Foreskin fibroblast (primary cell): ENCODE measurements at places on chromosomes 4 and X.
A peak's percentile ranks its signal among the peaks of the same experiment; 100 is the strongest.

- DNase-seq = no peak
Observed at GRCh38 chr4:80751200-80751599, 279.3 kb upstream of the BMP3 start.

DNA sequence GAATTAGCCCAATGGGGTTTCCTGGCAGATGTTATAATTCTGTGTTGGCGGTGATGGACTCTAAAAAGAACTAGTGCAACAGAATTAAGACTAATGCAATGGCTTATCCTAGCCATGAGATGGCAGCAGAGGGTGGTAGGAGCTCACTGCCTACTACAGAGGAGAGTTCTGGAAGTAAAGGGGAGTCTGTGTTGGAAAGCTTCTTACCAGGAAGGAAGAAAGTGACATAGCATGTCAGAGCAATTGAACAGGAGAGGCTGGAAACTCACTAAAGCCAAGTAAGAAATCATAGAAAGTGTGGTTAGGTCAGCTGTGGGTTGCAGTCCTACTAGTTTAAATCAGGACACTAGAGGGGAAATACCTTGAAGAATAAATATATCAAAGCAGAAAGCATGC is 6.3 kb upstream of the TRPC5OS start:
- DNase-seq = no peak

- DNase-seq = no peak
Observed at GRCh38 chr4:185820146-185821028, 8.4 kb upstream of the SORBS2 start.

GRCh38 chr4:144338148-144338547 is 197.6 kb upstream of the GYPA start:
- DNase-seq = no peak

GRCh38 chr4:19776021-19776459 is 475.7 kb upstream of the SLIT2 start:
- DNase-seq = peak; percentile 69

DNA sequence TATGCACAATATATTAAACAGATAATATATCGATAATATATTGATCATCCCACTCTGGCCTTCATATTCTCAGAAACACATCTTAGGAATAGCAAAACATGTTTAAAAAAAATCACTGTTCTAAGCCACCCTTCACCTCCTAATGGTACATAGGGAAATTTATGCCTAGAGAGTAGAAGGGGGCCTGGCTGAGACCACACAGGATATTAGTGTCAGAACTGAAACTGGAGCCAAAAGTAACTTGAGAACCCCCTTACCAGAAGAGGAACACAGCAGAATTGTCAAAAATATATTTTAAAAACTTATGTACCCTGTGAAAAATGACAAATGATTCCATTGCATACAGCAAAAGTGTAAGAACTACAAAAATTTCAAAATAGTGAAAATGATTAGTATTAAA is 173.1 kb downstream of the VSIG4 start:
- DNase-seq = no peak

GRCh38 chr4:151727365-151727764 is 33.4 kb downstream of the GATB start:
- DNase-seq = no peak

- no peak for DNase-seq
Observed at GRCh38 chrX:146054311-146054710, 236.7 kb downstream of the SLITRK2 start.

DNA sequence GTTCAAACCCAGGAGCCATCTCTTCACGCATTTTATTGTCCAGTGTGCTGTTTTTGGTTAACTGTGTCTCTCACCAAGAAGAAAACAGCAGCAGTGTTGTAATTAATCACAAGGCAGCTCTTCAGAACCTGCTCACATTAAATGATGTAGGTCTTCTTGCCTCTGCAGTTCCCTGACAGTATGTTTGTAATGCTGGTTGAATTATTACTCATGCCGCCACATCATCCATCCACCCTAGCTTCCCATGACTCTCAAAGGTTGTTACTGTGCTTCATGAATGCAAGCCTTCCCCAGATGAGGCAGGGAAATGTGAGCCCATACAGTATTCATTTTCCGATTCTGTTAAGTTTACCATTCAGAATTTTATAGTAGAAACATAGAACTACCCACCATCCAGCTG is 17.4 kb downstream of the TLR10 start:
- DNase-seq = peak; percentile 52

DNA sequence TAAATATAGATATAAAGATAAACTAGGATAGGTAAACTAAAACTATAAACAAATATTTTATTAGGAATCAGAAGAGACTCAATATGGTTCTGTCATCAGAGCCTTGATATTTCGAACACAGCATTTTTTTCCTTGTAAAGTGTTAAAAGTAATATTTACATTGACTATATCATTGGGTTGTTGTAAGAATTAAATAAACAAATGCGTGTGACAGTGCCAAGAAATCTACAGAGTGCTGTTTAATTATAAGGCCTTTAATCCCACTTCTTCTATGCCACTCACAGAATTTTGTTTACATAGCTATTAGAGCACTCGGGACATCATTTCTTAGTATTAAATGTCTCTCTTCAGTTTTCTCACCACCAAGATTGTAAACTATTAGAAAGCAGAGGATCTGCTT is 807.4 kb downstream of the FSTL5 start:
- DNase-seq = no peak

GRCh38 chrX:118802857-118803256 is 20.8 kb upstream of the ZCCHC12 start:
- peak; percentile 44 for DNase-seq

DNA sequence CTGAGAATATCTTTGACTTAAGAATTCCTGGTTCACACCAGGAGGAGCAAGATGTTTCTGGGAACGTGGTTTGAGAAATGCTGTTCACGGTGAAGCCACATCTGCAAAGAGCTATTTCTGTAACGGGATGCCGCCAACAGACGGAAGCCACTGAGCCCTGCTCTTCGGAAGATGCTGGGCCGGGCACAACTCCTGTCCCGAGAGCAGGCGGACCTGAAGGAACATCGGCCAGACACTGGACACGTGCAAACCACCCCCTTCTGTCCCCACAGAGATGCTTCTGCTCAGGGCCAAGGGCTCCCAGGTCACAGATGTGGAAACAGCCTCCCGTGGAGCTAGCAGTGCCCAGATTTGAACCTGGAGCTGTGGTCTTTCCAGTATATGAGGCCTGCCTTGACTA is 24.3 kb downstream of the HMX1 start:
- no peak for DNase-seq

- DNase-seq = no peak
Observed at GRCh38 chr4:54556587-54556986, 101.2 kb upstream of the KIT start.

- no peak for DNase-seq
Observed at GRCh38 chr4:108110450-108110849, 58.3 kb downstream of the LEF1 start.
